ENCODE measurements at places on chromosomes 7 and 10. TPM values are rescaled to one million over a fixed set of nuclear protein-coding genes. Genes with fewer than 3 reads are reported as not detected.

The HK1 gene
- 40.8 TPM for total RNA-seq

The DKK1 gene
- total RNA-seq: 538 TPM

The ATRNL1 gene
- 0.21 TPM for total RNA-seq

The CAMK2B gene
- total RNA-seq: 0.12 TPM

The MYO3A gene
- total RNA-seq: not detected

The PARD3 gene
- total RNA-seq: 66.8 TPM

The RBP4 gene
- total RNA-seq: 11.8 TPM

The OR2A5 gene
- total RNA-seq: not detected

The NPFFR1 gene
- total RNA-seq: not detected

The SDK1 gene
- total RNA-seq: 0.40 TPM
